ENCODE measurements at places on chromosomes 7 and 10. TPM values are rescaled to one million over a fixed set of nuclear protein-coding genes. Genes with fewer than 3 reads are reported as not detected.

Gene A1CF
- not detected for total RNA-seq

Gene ARMC3
- not detected for total RNA-seq

Gene INA
- 1.2 TPM for total RNA-seq

Gene CPA4
- 24.3 TPM for total RNA-seq

Gene ATG9B
- 2.0 TPM for total RNA-seq

Gene PRPS1L1
- total RNA-seq: not detected

Gene TMEM270
- total RNA-seq: not detected

Gene OR2A5
- not detected for total RNA-seq

Gene LMBR1
- 60.9 TPM for total RNA-seq

Gene HMX2
- total RNA-seq: not detected

Gene PARD3
- 67.1 TPM for total RNA-seq

Gene AS3MT
- 7.5 TPM for total RNA-seq

Gene MCM10
- total RNA-seq: 1.4 TPM

Gene WEE2
- total RNA-seq: not detected

Gene CNTNAP2
- total RNA-seq: not detected

Gene ADRA2A
- under 0.01 TPM for total RNA-seq

Gene PDE6C
- not detected for total RNA-seq

Gene ARHGAP19
- total RNA-seq: 12.1 TPM

Gene OPN4
- not detected for total RNA-seq

Gene DNAJB9
- total RNA-seq: 45.8 TPM

Gene CLRN3
- total RNA-seq: not detected

Gene CCSER2
- 15.1 TPM for total RNA-seq

Gene SPDYE2
- not detected for total RNA-seq

Gene FZD1
- total RNA-seq: 11.7 TPM

Gene RBP3
- total RNA-seq: not detected

Gene MYL10
- not detected for total RNA-seq

Gene RNLS
- total RNA-seq: 21.1 TPM

Gene CPED1
- total RNA-seq: 52.1 TPM

Gene SPDYE5
- total RNA-seq: not detected

Gene PIK3AP1
- total RNA-seq: 0.85 TPM

Gene SEC31B
- total RNA-seq: 0.96 TPM

Gene CD36
- total RNA-seq: 406 TPM

Gene ZC3HAV1L
- total RNA-seq: 13.5 TPM

Gene PNLIPRP1
- total RNA-seq: not detected

Gene ERVW-1
- total RNA-seq: not detected

Gene TMEM213
- total RNA-seq: not detected

Gene PIP
- 0.38 TPM for total RNA-seq

Gene ASZ1
- not detected for total RNA-seq

Gene DNA2
- total RNA-seq: 6.2 TPM

Gene ACHE
- total RNA-seq: under 0.01 TPM

Gene ATRNL1
- 1.4 TPM for total RNA-seq

Gene MYPN
- total RNA-seq: 1.1 TPM

Gene FAM25G
- not detected for total RNA-seq

Gene ADAM12
- total RNA-seq: 21.3 TPM

Gene PTPRZ1
- total RNA-seq: under 0.01 TPM

Gene LRGUK
- total RNA-seq: 0.28 TPM

Gene ATOH7
- total RNA-seq: 0.28 TPM

Gene CDK14
- 39.7 TPM for total RNA-seq

Gene FAM13C
- total RNA-seq: 3.9 TPM

Measured in regular cardiac myocyte (primary cell).